ENCODE measurements at places on chromosomes 7 and 10.

- DNase-seq = peak; percentile 25
Measured at GRCh38 chr7:106866298-106867281, 1.5 kb downstream of the PIK3CG start.

DNA sequence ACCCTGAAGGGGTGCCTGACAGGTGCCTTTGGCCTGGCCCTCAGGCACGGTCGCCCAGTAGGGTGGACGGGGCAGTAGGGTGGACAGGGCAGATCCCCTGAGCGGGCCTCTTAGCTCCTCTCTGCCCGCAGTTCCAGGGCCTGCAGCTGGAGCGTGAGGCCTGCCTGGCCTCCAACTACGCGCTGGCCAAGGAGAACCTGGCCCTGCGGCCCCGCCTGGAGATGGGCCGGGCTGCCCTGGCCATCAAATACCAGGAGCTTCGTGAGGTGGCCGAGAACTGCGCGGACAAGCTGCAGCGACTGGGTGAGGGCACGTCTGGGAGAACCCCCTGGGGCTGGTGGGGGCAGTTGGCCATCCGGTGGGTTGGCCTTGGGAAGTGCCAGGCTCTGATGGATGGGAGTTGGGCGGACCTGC is 1.7 kb downstream of the VPS37D start:
- no peak for DNase-seq

DNA sequence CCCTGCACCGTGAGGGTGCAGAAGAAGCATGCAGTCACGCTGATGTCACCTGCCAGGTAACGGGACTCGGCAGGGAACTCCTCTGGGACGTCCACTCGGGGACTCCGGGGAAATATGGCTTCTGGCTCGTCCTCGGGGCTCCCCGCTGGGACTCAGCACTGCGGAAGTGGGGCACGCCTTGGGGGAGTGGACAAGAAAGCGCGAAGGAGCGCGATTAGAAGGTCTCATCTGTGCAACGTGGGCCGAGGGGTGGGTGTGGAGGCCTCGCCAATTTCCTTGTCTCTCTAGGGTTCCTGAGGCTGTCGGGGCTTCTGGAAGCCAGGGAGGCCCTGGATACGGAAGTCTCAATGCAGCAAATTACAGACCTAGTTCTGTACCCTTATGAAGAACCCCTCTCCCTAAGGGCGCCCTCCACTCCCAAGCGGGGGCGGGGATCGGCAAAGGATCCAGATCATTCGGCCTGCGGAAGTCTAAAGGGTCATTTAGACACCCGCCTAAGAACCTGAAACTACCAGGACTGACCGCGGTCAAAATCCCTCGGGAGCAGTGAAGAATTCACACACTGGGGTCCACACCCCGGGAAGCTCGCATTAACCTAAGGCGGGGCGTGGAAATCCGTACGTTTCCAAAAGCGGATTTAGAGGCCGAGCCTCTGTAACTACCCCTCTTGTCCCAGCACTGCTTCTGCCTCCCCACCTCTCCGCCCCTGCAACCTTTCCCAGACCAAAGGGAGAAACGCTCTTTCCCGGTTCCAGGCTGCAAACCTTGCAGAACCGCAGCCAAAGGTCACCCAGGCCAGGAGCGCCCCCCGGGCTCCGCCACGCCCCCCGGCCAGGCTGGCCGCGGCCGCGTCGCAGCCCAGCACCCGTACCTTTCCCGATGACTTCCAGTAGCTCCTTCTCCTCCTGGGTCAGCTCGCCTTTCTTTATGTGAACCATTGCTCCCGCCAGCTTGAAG is 640 bp downstream of the ANKMY2 start:
- DNase-seq = no peak

- no peak for DNase-seq
Measured at GRCh38 chr10:132849546-132850031, 63.6 kb upstream of the NKX6-2 start.

DNA sequence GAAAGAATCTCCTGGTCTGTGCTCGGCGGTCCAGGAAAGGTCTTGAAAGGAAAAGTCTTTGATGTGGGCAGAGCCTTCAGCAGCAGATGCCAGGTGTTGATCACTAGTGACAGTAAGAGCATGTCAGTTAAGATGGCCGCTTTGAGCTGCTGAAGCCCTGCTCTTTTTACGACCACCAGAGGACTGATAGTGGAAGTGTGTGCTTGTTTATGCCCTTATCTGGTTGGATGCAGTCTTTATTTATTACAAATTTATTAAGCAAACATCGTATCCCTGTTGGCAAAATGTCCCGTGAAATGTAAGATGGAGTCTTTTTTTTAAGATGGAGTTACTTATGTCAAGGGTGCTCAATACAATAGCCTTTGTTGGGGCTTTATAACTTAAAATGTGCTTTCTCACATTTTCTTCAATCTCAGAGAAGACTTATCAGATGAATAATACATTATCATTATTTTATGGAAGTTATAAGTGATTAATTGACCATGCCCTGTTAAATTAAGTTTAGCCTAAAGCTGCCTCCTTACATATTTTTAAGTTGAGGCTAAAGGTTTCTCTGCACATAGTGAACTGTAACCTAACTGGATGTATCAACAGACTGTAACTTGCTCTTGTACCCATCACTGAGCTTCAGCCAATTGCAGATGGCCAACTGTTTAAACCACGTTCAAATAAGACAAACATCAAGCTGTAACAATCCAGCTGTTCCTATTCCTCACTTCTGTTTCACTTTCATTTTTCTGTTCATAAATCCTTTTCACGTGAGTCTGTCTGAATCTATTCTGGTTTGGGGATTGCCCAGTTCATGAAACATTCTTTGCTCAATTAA is 97.4 kb upstream of the PIK3CG start:
- no peak for DNase-seq

DNA sequence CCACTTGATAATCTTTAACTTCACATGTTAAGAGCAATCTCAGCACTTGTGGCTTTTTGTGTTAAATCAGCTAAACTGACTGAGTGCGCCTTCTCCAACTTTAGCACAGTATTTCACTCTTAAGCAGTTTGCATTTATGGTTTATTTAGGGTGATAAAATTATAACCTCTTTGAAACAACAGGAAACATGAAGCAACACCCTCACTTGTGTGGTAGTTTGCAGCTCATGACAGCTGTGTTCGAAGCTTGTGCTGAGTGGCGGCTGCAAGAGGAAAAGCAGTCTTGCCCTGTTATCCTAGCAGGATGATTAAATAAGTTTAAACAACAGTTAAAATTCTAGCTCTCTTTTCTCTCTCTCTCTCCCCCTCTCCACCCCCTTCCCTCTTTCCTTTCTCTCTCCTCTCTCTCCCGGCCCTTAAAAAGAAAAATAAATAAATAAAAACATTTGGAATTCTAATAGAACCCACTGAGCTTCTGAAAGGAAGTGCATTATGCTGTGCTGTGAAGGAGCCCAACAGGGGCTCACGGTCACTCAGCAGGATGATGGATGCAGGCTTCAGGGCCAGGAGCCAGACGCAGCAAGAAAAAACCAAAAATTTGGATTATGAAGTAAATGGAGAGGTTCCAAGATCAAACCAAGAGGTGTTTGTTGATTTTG is 25.2 kb downstream of the OGDH start:
- DNase-seq = no peak

GRCh38 chr7:68078157-68078710 is 1081.6 kb downstream of the TYW1 start:
- DNase-seq = no peak

GRCh38 chr7:14400271-14400670 is 410.8 kb upstream of the ETV1 start:
- no peak for DNase-seq

DNA sequence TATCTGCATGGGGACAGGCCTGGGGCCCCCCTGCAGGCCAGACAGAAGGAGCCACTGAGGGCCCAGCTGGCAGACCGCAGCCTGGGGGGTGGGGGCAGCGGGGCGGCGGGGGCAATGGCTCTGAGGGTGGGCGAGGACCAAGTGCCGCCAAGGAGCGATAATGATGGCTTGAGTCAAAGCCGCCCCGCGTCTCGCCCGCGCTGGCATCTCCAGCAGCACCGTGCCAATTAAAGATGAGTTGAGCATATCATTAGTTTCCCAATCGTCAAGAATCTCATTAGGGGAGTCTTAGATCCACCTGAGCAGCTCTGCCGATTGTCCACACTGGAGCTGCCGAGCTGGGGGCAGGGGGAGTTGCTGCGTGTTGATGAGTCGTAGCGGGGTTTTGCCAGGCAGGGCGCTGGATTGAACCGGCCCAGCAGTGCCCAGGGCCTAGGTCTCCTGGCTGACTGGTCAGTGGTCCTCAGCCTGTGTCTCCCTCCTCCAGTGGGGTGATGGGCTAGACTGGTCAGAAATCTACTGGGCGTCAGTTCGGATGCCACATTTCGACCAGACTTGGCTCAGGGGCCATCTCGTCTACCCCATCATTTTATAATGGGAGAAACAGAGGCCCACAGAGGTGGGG is 41.0 kb upstream of the PSMG3 start:
- no peak for DNase-seq

DNA sequence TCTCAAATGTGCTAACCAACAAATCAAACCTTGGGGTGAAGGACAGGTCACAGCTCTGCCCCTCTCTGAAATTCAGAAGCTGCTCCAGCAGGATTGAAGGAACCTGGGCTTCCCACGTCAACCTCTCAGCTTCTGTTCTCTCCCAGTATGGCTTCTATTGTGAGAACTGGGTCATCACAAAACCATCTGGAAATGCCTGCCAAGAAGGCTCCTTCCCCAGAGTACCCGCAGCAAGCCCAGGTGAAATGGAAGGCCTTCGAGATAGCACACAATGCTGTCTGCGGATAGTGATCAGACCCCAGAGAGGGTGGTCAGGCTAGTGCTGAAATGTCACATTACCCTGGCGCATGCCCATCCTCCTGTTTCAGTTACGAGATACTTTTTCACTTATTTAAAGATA is 16.4 kb upstream of the PROSER2 start:
- no peak for DNase-seq

GRCh38 chr7:418636-419280 is 100.9 kb downstream of the PDGFA start:
- DNase-seq = no peak

- no peak for DNase-seq
Measured at GRCh38 chr10:74502963-74503608, 323.3 kb upstream of the KAT6B start.

DNA sequence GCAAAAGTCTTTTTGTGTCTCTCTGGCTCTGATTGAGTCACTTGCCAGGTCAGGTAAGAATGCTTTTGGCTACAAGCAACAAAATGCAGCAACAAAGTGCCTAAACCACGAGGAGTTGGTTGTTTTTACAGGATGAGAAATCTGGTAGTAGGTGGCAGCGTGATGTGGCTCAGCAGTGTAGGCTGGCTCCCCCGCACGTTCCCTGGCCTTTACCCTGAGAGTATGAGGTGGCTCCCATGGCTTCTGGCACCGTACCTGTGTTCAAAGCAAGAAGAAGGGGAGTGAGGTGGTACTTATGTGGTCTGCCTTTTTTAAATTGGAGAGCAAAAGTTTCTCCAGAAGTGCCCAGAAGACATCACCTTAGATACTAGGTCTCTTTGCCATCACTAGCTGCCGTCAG is 11.7 kb downstream of the PRKRIP1 start:
- no peak for DNase-seq

- no peak for DNase-seq
Measured at GRCh38 chr7:71695186-71695585, 563.2 kb downstream of the GALNT17 start.

DNA sequence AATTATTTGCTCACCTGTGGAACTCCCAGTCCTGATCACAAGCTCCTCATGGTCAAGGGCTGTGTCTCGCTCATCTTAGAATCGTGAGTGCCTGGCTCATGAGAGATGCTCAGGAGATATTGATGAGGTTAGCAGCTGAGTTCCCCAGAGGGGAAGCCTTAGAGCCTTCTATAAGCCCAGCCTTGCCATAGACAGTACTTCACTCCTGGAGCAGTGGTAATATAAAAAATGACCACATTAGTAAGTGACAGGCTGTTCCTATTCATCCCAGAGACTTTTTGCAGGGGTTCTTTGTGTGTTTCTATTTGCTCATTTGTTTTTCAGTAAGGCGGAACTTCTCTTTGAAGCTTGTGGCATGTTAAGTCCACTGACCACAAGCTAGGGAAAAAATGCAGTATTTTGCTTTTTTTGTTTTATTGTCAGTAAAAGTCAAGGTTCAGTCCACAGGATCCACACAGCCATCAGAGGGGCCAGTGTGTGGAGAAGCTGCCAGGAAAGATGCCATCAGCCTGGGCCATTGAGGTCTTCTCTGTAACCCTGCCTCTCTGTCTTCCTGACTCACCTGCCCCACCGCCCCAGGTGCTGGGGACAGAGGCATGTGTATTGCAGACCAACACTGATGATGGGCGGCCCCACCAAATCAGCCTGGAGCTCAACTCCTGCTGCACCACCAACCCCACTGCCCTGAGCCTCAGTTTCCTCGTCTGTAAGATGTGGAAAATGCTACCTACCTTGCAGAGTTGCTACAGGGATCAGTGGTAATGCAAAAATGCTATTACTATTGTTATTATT is 36.4 kb upstream of the JCAD start:
- DNase-seq = no peak

- DNase-seq = no peak
Measured at GRCh38 chr7:77537778-77538280, 734 bp downstream of the PTPN12 start.

GRCh38 chr10:81414038-81414437 is 461.0 kb upstream of the NRG3 start:
- DNase-seq = no peak

- DNase-seq = no peak
Measured at GRCh38 chr7:55309040-55309991, 55.8 kb upstream of the LANCL2 start.

DNA sequence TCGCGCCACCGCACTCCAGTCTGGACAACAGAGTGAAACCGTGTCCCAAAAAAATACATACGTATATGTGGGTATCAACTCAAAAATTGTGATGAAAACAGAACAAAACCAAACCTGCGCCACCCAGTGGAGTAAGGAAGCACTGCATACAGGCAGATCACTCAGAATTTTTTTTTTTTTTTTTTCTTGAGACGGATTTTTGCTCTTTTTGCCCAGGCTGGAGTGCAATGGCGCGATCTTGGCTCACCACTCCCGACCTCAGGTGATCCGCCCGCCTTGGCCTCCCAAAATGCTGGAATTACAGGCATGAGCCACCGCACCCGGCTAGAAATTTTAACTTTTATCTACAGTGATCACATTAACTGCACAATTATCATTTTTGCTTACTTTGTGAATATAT is 9.1 kb upstream of the TMEM236 start:
- no peak for DNase-seq

DNA sequence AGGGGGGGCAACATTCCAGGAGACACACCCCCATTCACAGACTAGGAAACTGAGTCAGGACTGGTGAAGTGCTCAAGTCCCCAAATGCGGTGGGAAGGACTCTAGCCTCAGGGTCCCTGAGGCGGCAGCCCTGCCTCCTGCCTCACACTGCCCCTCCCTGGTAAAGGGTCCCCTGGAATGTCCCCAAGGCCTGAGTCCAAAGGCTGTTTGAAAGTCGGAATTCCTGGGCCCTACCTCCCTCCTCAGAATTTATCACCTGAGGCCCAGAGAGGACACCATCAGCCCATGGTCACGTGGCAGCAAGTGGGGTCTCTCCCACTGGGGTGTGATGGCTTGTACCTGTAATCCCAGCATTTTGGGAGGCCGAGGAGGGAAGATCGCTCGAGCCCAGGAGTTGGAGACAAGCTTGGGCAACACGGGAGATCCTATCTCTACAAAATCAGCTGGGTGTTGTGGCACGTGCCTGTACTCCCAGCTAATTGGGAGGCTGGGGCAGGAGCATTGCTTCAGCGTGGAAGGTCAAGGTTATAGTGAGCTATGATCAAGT is 110.3 kb upstream of the TNRC18 start:
- DNase-seq = no peak

GRCh38 chr10:29257106-29257783 is 31.6 kb upstream of the LYZL1 start:
- peak; percentile 82 for DNase-seq

Measured in SIG-M5 (cell line).